ENCODE measurements at places on chromosomes 7 and 10.

GRCh38 chr10:128306535-128306934 lies 180.3 kb upstream of the MKI67 start:
- DNase-seq, result no peak

GRCh38 chr10:29649561-29650551 lies 15.1 kb upstream of the SVIL start:
- no peak for DNase-seq

- DNase-seq, result no peak
These were observed 19.4 kb upstream of the CLDN12 start for GRCh38 chr7:90383861-90384260.

- no peak for DNase-seq
These were observed 813.0 kb downstream of the TYW1 start for GRCh38 chr7:67809586-67809985.

DNA sequence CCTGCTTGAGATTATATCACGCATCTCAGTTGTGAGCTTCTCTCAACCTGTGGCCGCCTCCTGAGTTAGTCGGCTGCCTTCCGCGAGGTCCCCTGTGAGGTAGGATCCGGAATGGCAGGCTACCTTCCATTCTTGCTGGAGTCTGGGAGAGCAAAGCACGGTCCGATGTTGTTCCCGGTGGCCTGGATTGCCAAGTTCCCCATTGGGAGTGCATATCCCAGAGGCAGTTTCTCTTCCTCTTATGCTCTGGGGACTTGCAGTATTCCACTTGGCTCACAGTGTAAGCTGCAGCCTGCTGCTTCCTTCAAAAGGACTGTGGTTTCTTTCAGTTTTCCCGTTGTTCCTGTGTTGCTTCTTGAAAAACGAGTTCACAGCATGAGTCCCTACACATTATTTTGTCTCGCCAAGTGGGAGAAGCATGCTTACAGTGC lies 225.4 kb upstream of the ZWINT start:
- DNase-seq, result no peak

GRCh38 chr7:111085356-111085755 lies 5.6 kb upstream of the LRRN3 start:
- no peak for DNase-seq

DNA sequence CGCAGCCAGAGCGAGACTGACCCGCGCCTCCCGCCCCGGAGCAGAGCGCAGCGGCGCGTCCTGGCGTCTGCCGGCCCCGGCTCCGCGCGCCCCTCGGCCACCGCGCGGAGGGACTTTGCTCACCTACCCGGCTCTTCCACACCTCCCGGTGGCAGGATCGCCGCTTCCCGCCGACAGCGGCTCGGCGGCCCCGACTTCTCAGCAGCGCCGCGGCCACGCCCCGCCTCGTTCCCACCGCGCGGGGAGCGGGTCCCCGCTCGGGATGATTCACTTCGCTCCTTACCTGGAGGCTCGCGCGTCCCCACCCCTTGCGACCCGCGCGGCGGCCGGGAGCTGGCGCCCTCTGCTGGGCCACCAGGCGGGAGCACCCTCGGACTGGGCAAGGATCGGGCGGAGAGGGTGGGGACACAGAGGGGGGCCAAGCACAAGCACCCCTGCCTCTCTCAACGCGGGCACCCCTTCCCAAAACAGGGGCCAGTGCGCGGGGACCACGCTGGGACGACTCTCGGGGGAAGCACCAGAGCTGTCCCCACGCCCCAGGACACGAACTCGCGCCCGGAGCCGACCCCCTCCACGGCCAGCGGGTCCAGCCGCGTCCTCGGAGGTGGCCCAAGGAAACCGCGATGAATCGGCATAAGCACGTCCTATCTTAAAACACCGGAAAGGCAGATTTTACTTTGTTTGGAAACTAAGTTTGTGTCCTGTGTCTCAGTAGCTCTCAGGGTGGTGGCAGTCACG lies 101.0 kb upstream of the SVIL start:
- peak; percentile 11 for DNase-seq

GRCh38 chr7:112193915-112194502 lies 12.2 kb downstream of the DOCK4 start:
- no peak for DNase-seq

GRCh38 chr10:14585287-14586193 lies 189.2 kb downstream of the FAM107B start:
- DNase-seq, result no peak

GRCh38 chr10:90936276-90936659 lies 15.4 kb upstream of the ANKRD1 start:
- DNase-seq, result no peak

GRCh38 chr7:1555046-1555812 lies 776 bp downstream of the TMEM184A start:
- DNase-seq, result no peak

Measured in occipital lobe (tissue), 3 donors.